ENCODE measurements at places on chromosomes 7 and 10.

- peak; percentile 74 for DNase-seq
These were observed at the start of gene EMX2 for GRCh38 chr10:117542706-117543224. TSS of gene EMX2 (plus strand) at chr10:117542746. CDS start at chr10:117543268, 522 bp downstream.

GRCh38 chr7:94237417-94237816 lies 157.3 kb upstream of the COL1A2 start:
- no peak for DNase-seq

GRCh38 chr10:43048301-43049051 lies 28.4 kb upstream of the RET start:
- DNase-seq: peak; percentile 27

DNA sequence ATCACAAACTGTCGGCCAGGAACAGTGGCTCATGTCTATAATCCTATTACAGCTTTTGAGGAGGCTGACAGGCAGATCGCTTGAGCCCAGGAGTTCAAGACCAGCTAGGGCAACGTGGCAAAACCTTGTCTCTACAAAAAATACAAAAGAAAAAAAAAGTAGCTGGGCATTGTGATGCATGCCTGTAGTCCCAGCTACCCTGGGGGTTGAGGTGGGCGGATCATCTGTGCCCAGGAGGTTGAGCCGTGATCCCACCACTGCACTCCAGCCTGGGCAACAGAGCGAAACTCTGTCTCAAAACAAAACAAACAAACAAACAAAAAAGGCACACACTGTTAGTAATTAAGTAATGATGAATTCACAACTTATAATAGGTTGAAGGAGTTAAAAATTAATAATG lies 441.5 kb upstream of the PCDH15 start:
- DNase-seq: no peak

DNA sequence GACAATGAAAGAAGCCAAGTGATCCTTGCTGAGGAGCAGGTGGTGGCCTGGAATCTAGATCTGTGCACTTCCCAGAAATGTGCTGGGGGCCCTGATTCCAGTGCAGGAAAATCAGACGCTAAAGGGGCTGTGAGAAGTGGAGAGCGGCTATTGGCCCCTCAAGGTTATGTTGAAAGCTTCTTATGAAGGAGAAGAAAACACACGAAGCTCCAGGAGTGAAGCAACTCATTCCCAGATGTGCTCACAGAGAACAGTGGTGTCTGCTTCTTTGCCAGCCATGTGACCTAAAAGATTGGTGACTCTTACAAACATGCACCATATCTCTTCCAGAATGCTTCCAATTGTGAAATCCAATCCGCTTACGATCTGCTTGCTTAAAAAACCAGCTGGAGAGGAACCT lies 679.3 kb upstream of the IGFBP3 start:
- no peak for DNase-seq

GRCh38 chr10:47340608-47341170 lies 7.5 kb upstream of the RBP3 start:
- peak; percentile 46 for DNase-seq

- DNase-seq: no peak
These were observed 5.1 kb upstream of the ADAMTS14 start for GRCh38 chr10:70666960-70667798.

GRCh38 chr10:125936331-125936730 lies 40.0 kb downstream of the FANK1 start:
- no peak for DNase-seq

GRCh38 chr7:33904681-33905388 lies 504 bp upstream of the BMPER start:
- peak; percentile 74 for DNase-seq

DNA sequence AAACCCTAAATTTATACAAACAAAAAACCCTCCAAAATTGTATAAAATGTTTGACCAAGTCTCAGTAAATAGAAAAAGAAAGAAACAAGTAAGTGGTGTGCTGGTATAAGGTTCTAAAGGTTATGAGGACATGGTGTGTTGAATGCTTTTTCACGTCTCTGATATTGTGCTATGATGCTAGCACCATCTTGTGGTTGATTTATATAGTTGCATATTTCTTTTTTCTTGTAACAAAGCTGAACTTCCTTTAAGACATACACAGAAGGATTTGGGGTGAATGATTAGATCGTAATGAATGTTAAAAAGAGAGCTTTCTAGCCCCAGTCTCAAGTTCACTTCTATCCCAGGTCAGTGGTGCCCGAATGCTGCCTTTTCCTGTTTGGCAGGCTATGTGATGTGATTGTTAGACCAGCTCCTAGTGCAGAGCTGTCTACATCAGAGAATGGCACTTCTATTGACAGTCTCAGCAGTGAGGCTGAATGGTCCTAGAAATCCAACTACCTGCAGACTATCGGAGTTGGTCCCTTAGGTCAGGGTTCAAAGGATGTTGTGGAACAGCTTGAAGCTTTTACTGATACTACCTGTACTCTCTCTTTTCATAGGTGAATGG lies 25.0 kb downstream of the VTI1A start:
- peak; percentile 49 for DNase-seq

DNA sequence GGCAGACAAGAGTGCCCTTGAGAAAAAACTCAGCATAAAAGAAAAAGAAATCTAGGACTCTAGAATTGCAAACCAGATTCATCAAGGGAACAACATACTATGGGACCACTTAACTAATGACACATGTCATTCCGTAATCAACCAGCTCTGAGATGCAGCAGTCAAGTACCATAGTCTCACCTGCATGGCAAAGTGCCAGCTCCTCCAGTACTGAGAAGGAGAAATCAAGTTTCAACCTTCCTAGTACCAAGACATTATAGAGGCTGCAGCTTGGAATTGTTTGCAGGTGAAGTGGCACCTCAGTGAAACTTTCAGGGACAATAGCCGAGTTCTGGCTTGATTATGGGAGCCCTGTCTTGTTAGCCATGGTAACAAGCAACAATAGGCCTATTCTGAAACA lies 11.5 kb downstream of the STEAP1 start:
- DNase-seq: no peak

DNA sequence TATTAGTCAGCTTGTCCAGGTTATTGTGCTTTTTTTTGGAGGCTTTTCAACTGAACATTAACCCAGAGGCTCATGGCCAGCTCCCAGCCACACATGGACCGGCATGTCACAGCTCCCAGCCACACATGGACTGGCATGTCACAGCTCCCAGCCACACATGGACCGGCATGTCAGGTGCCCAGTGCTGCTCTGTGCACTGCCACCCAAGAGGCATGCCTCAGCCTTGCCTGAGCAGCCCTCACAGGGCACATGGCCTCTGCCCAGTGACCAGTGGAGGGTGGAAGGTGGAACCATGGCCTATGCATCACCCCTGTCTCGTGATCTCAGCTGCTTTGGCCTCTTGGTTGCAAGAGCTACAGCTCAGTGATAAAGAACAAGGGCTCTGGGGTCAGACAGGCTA lies 119.8 kb downstream of the OAT start:
- DNase-seq: no peak

DNA sequence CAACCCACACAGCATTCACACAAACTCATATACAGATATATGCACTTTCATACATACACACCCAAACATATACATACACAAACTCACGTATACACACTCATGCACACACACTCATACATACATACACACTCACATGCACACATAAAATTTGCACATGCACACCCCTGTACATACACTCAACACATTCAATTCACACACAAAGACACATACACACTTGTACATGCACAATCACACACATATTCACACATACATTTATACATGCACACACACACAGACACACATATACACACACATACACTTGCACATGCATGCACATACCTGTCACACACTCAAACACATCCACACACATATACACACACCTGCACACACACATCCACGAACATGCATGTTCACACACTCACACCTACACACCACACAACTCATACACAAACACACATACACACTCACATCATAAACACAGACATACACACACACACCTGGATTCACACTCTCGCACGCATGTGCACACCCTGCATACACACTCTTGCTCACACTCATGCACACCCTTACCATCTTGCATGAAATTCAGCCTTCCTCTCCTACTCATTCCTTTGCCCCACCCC lies 451.2 kb downstream of the GRID1 start:
- no peak for DNase-seq

DNA sequence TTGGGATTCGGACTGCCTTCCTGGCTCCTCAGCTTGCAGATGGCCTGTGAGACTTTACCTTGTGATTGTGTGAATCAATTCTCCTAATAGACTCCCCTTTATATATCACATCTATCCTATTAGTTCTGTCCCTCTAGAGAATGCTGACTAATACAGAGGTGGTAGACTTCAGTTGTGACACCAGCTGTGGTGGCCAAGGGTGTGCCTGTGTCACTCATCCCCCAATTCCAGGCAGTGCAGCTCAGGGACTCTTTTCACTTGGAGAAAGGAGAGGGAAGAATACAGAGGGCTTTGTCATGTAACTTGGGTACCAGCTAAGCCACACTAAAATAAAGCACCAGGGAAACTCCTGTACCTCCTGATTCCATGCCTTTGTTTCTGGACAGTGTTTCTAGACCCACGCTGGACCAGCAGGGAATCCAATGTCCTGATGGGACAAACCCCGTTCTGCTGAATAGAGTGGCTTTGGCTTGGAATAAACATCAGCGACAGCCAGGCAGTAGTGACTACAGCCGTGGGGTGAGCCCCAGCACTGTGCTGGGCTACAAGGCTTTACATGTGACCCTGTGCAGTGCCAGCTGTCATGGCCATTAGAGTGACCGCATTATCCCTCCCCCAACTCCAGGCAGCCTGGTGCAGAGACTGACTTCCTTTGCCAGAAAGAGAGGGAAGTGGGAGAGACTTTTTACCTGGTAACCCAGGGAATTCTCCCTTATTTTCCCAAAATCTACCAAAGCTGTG lies 233.6 kb downstream of the ANK3 start:
- DNase-seq: no peak

DNA sequence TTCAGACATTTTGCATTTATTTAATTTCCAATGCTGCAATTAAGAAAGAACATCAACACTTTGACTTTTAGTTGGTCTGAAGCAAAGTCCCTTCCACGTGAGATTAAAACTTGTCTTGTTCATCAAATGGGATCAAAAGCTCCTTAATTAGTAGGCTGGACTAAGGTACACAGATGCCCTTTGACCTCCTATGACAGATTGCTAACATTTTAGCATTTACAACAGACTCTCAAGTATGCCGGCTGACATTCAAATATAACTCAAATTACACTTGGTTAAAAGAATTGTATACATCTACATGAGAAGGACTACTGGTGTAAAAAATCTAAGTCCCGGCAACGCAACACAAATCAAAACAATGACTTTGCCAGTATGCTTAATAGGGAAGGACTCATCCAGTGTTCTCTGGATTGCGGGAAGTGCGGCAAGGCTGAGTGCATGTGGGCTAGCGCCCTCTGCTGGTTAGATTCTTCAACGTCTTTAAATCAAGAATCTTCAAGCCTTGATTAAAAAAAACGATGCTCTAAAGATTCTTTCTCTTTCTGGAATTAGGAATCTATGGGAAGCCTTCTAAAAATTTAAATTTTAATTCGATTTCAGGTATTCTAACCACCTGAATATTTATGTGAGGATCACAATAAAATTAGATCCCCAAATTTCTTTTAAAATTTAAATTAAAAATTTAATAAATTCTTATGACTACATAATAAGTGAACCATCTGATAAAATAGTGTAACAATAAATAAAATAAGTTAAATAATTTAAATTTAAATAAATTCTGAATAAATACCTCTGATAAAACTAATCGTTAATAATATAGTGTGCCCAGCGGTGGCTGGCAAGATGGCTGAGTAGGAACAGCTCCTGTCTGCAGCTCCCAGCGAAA lies 444.7 kb downstream of the DGKB start:
- peak; percentile 72 for DNase-seq

- DNase-seq: no peak
These were observed 388.1 kb downstream of the PLXNA4 start for GRCh38 chr7:132187869-132188789.

GRCh38 chr10:132762267-132762666 lies 23.7 kb downstream of the NKX6-2 start:
- no peak for DNase-seq

- DNase-seq: peak; percentile 20
These were observed 63.0 kb downstream of the FAS start for GRCh38 chr10:89053555-89053954.

DNA sequence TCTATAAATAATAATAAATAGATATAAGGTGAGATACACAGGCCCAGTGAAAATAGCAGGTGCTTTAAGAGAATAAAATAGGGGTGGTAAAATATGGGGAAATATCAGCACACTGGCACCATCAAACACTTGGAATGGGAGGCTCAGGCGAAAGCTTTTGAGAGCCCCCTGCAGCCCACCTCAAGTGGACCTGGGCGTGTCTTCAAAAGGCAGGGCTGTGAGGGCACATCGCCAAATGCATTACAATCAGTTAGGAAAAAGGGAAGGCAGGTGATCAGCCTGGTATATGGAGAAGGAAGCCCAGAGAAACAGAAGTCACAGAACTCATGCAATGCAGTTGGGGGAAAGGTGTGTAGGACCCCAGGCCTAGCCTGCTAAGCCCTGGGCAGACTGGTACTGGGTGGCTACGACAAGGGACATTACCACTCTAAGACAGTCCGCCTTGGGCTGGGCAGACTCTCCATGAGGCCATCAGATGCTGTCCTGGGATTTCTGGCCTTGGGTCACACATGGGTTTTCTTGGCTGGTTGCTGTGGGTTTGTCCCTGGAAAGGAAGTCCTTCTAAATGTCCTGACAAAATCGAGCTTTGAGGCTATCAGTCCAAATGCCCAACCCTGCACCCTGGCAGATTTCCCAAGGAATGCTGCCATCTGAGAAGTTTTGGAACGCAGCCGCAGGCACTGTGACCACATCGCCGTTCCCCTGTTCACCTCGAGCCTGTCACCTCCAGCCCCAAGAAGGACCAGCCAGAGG lies 330.6 kb downstream of the GRID1 start:
- DNase-seq: no peak

DNA sequence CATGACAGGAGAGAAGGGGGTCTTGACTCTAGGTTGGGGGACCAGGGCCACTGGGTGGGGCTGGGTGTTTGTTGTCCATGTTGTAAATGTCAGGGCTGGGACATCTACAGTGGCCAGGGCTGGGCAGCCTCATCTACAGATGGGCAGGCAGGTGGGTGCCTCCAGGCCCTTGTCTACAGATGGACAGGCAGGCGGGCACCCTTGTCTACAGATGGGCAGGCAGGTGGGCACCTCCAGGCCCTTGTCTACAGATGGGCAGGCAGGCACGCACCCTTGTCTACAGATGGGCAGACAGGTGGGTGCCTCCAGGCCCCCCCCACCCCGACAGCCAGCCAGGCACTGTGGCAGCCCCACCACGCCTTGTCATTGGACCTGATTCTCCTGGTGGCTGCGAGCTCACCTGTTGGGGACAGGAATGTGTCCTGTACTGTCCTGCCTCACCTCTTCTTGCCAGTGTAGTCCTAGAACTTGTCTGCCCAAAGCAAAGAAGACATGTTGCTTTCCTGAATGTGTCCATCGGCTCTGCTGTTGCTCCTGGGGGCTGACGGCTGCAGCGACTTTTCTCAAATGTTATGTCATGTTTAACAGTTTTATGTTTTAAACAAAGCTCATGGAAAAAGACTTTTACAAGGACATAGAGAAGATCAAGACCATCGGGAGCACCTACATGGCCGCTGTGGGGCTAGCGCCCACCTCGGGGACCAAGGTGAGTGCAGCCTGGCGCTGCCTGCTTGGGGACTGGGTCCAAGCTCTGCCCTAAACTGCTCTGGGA lies 129.9 kb downstream of the ADCY1 start:
- no peak for DNase-seq

Data from fibroblast of skin of right biceps (primary cell).